ENCODE measurements at places on chromosomes 1 and 21. TPM values are rescaled to one million over a fixed set of nuclear protein-coding genes. Genes with fewer than 3 reads are reported as not detected.

C1orf174 gene
- total RNA-seq: 31.1 TPM

HCRTR1 gene
- total RNA-seq: under 0.01 TPM

LCE1B gene
- total RNA-seq: not detected

PLEKHM2 gene
- total RNA-seq: 61.8 TPM

ASTN1 gene
- total RNA-seq: not detected

DNA sequence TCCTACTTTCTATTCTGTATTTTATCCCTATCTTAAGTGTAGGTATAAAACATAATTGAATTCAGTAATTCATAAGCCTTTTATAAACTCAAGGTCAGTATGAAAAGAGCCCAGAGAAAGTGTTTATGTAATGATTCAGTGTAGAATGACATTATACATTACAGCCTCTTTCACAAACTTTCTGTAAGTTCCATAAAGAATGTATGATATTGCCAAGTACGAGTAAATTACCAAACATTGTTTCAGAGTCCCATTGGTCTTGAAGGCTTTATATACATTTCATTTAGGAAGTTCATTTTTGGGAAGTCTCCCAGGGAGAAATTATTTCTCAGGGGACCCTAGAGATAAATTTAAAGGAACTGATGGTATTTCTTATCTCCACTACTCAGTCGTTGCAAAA is 37.8 kb upstream of the VAMP3 start:
- DNase-seq: no peak

DNA sequence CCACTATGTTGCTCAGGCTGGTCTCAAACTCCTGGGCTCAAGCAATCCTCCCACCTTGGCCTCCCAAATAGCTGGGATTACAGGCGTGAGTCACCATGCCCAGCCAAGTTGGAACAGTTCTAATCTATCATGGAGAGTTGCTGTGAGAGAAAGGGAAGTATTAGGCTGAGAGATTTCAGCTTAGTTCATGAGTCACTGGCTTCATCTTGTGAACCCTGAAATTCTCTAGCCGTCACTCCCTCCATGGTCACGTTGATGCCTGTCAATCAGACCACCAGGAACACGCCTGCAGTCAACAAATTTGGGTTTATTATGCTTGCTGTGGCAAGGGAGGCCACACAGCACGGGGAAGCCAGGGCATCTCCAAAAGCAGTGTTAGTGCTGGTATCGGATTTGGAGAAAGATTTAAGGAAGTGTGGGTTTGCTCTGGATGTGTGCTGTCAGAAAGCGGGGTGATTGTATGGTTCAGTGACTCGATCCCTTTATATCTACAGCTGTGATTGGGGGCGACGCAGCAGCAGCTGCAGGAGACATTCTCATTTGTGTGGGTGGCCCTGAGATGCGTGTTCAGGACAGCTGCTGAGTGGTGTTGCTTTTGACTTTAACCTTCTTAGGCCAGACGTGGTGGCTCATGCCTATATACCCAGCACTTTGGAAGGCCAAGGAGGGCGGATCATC is 18.7 kb downstream of the UQCRHL start:
- DNase-seq: peak; percentile 51

GRCh38 chr1:212698467-212699103 is 1.1 kb downstream of the BATF3 start:
- DNase-seq: no peak

- no peak for DNase-seq
Observed at GRCh38 chr1:62247391-62248168, 52.9 kb downstream of the L1TD1 start.

GRCh38 chr1:20375563-20375962 is 84.9 kb downstream of the VWA5B1 start:
- DNase-seq: no peak

GRCh38 chr1:185566995-185567394 is 167.2 kb upstream of the HMCN1 start:
- DNase-seq: peak; percentile 40

DNA sequence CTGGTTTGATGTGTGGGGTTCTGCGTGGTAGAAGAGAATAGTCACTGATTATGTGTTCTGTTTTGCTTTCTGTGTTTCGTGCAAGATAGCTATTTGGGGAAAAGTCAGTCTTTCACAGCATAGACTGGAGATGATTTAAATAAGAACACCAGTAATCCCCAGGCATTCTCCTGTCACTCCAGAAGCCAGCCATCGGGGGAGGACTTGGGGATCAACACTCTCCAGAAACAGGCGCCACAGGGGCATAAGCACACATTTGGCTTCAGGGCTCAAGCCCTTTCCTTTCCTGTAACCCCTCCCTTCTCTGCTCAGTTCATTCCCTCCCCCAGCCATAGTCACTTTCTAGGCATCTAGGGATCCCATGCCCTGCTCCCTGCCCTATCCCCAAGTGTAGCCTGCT is 97.3 kb upstream of the BEND5 start:
- no peak for DNase-seq

GRCh38 chr1:82759035-82759434 is 958.3 kb downstream of the ADGRL2 start:
- DNase-seq: no peak

GRCh38 chr1:226577401-226578180 is 29.0 kb downstream of the STUM start:
- DNase-seq: no peak

- DNase-seq: peak; percentile 70
Observed at GRCh38 chr1:40421431-40422384, 28.6 kb upstream of the ZFP69B start.

DNA sequence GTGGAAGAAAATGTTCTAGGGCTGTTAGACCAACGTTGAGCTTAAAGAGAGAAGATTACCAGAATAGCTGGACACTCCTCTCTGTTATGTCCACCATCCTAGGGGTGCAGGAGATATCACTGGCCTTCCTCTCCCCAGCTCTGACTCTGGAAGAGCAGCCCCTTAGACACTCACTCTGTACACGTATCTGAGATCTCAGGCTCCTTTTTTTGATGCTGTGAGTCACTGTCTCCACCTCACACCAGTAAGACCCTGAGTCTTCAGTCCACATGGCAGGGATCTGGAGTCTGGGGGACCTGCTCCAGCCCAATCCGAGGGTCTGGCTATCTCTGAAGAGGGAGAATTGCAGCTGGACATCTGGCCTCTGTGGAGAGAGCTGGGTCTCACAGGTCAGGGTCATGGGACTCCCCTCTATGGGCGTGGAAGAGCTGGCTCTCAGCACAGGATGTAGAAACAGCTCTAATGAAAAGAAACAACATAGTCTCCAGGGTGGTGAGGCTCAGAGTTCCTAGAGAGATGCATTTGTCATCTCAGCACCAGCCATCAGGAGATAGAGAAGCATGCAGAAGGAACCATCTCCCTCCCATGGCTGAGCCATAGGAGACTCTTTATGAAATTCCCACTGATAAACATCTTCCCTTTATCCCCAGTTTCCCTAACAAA is 3.5 kb downstream of the FCRL3 start:
- DNase-seq: no peak

- no peak for DNase-seq
Observed at GRCh38 chr21:30306884-30307283, 13.2 kb downstream of the KRTAP26-1 start.

- peak; percentile 95 for DNase-seq
Observed at GRCh38 chr1:230878591-230878990, 10.3 kb upstream of the C1orf198 start.

GRCh38 chr1:59504276-59504675 is 207.4 kb downstream of the FGGY start:
- DNase-seq: no peak

GRCh38 chr1:25817840-25818501 is 1.8 kb upstream of the MTFR1L start:
- no peak for DNase-seq

GRCh38 chr1:160541622-160542302 is 18.7 kb upstream of the SLAMF6 start:
- DNase-seq: peak; percentile 12

- no peak for DNase-seq
Observed at GRCh38 chr1:236888126-236888525, 93.0 kb downstream of the MTR start.

GRCh38 chr21:39121600-39122355 is 61.5 kb downstream of the PSMG1 start:
- no peak for DNase-seq

Data from fibroblast of villous mesenchyme (primary cell).